ENCODE measurements at places on chromosomes 16 and 17.

- peak; percentile 10 for DNase-seq
Measured at GRCh38 chr17:51435641-51436091, 175.3 kb downstream of the UTP18 start.

- no peak for DNase-seq
Measured at GRCh38 chr17:13725288-13725990, 123.7 kb upstream of the HS3ST3A1 start.

- no peak for DNase-seq
Measured at GRCh38 chr16:14205666-14206065, 134.5 kb downstream of the MRTFB start.

- no peak for DNase-seq
Measured at GRCh38 chr16:4830408-4830807, 16.7 kb downstream of the GLYR1 start.

- DNase-seq = peak; percentile 54
Measured at GRCh38 chr17:14302091-14302430, 1.2 kb downstream of the HS3ST3B1 start.

GRCh38 chr16:3121851-3122467 is 9.6 kb downstream of the ZNF205 start:
- no peak for DNase-seq

- DNase-seq = no peak
Measured at GRCh38 chr17:79777120-79777893, 641 bp upstream of the CBX2 start.

GRCh38 chr17:81480140-81481072 is 32.2 kb downstream of the ACTG1 start:
- DNase-seq = no peak

DNA sequence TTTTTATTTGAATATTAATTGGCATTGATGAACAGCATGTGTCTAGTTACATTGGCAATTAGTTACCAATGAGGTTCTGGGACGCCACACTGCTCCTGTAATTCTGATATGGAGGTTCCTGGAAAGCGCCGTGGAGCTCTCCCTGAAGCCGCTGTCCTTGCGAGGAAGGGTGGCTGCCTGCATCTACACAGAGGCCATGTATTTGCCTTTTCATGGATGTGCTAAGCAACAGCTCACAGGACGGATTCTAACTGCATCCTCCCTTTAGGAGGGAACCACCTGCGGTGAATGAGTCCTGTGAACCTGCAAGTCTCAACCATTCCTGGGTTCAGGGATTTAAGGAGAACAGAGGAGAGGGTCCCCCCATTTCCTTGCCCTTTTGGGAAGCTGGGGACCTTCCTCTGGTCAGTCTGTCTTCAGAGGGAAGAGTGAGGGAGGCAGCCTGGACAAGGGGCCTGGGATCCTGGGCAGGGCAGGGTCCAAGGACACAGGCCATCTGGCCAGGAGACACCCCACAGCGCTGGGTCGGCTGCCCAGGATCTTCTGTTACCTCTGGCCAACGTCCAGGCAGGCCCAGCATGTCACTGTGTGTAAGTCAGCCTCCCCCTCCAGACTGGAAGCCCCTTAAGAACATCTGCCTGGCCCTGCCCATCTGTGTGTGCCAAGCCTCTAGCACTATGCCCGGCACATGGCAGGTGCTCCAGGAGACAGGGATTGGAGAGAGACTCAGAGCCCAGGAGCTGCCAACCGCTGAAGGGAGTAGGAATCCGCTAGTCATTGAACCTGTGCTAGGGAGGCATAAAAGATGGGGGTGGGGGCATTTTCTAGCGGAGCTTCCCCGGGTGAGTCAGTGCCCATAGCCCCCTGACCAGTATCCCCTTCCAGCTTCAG is 314.1 kb upstream of the TNRC6C start:
- DNase-seq = no peak

GRCh38 chr16:49455181-49455990 is 81.8 kb downstream of the C16orf78 start:
- no peak for DNase-seq

DNA sequence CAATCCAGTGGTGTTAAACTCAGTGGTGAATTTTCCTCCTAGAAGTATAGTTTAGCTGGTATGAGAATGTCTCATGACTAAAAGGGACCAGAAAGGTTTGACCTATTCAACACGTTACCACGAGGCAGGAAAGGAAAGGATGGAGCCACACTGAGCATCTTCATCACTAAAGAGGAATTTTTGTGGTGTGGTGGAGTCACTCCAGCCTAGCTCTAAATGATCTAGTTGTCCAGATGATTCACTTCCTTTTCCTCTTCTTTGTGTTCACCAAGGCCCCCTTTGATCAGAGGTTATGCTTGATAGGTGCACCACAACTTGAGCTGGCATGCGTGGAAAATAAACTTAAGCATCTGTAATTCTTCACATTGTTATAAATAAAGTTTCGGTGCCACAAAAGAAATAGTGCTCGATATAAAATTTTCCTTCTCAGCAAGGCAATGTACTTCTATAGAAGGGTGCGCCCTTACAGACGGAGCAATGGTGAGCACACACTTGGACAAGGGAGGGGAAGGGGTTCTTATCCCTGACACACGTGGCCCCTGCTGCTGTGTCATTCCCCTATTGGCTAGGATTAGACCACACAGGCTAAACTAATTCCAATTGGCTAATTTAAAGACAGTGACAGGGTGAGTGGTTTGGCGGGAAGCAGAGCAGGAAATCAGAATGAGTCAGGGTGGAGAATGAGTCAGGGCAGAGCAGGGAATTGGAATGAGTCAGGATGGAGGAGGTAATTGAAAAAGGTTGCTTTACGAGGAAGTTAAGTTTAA is 254.6 kb downstream of the HS3ST3A1 start:
- no peak for DNase-seq

DNA sequence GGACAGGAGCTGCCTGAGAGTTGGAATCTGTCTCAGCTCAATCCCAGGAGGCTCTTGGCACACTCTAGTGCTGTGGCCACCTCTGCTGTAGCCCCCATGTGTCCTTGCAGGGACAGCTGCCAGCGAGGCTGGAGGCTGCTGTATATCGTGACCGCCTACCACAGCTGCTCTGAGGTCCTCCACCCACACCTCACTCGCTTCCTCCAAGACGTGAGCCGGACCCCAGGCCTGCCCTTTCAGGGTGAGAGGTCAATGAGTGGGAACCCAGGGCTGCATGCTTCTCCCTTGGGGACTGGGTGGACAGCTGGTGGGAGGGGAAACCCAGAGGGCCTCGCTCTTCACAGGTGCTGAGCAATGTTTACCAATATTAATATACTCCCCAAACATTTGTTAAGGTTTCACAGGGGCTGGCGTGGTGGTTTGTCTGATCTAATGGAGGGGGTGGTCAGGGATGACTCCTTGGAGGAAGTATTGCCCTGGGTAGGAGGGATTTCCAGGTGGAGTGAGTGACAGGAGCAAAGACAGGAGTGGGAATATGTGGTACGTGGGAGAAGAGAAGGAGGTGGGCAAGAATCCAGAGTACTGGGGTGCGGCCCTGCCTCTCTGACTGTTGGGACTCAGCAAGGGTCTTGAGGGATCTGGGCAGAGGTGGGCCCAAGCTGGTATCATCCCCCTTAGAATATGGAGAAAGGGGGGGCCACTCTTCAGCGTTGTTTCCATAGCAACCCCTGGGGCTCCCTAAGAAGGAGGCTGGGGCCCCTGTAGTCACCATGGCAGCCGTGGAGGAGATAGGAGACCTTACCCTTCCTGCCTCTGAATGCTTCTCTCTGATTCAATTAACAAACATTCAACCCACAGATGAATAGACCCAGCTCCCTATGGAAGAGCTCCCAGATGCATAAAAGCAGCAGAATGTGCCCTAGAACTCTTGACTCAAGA is 22.2 kb upstream of the ALKBH5 start:
- DNase-seq = no peak

- DNase-seq = no peak
Measured at GRCh38 chr16:69240331-69240730, 53.4 kb downstream of the SNTB2 start.

DNA sequence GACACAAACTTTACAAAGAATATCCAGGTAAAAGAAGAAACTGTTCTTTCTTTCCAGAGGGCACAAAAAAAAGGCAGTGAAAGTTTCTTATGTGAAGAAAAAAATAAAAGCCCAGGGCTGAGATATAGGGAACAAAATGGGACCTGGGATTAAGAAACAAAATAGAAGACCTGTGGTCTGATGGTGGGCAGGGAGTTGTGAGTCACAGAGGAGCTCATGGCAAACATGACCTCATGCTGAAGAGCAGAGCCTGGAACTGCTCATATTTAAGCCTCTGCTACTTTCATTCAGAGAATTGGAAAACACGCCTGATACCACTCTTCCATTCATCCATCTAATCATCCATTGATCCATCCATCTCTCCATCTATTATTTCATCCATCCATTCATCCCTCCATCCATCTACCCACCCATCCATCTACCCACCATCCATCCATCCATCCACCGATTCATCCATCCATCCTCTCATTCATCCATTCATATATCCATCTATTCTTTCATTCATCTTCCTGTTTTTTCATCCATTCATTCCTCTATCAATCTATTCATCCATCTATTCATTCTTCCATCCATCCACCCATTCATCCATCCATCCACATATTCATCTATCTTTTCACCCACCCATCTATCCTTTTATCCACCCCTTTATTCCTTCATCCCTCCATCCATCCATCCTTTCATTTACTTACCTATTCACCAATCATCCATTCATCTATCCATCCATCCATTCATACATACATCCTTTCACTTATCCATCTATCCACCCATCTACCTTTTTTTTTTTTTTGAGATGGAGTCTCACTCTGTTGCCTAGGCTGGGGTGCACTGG is 30.0 kb downstream of the WFDC1 start:
- no peak for DNase-seq

DNA sequence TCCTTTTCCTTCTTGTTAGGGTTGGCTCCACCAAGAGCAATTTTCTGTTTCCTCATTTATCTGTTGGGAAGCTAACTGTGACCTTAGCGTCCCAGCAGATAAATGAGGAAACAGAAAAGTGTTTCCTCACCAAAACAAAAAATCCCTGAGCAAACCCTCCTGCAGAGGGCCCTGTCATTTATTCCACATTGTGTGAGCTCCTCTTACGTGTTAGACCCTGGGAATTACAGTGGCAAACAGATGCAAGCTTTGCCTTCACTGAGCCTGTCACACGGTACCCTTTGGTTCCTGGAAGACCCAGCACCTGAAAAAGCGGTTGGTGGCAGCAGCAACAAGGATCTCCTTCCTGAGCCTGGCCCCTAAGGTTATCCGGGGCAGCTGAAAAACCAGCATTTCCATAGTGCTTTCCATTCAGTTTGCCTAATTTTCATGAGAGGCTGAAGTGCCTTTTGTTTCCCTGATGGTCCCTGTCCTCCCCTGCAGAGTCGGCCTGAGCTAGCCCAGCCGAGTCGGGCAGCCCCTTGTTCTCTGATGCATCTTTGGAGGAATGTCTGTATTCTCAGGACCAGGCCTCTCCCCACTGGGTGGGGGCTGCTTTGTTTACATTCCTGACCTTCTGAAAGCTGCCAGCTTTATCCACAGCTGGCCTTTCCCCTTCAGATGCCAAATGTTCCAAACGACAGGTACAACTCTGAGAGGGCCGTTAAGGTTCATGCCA is 34.7 kb downstream of the YPEL2 start:
- no peak for DNase-seq

All from stimulated activated CD8-positive, alpha-beta memory T cell treated with anti-CD3 and anti-CD28 coated beads, Interleukin-7, amount 100 ng/mL, for 4 hours (primary cell).